ENCODE measurements at places on chromosomes 16 and 17.

DNA sequence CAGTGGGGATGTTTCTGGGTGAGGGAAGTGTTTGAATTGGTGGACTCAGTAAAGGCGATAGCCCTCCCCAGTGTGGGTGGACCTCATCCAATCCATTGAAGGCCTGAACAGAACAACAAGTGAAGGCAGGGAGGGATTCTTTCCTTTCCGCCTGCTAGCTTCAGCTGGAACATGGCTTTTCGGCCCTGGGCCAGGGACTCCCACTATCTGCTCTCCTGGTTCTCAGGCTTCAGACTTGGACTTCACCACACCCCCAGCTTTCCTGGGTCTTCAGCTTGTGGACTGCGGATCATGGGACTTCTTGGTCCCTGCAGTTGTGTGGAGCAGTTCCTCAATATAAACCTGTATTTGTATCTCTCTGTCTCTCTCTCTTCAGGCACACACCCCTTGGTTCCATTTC is 77.9 kb downstream of the SNX29 start:
- DNase-seq, result no peak

DNA sequence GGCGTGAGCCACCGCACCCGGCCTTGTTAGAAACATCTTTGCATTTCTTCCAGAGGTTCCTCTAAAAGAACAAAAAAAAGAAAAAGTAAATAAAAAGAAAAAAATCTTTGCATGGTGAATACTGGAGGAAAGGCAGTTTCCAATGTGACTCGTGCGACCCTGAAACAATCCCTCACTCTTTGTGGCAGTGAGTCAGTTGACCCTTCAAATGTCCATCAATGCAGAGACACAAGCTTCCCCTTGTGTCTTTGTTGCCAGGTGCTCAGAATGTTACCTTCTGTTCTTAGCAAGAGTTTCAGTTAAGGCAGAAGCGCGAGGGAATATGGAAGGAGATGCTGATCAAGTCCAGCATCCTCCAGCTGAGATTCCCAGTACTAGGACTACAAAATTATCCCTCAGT is 16.4 kb downstream of the CACNG4 start:
- no peak for DNase-seq

DNA sequence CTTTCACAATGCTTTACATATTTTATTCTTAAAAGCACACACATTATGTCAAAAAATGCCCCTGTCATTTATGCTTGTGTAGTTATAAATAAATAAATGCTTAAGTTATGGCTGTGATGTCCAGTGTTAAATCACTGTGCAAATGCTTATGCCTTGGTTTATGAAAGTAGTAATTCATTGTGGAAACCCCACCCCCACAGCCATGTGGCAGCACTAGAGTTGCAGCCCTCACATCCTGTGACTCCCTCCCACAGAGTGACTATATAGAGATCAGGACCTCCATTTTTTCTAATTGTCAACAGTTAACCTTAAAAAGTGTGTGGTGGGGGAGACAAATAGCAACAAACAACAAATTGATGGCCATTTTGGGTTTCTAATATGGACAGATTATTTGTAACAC is 2.4 kb downstream of the SKAP1 start:
- DNase-seq, result no peak

GRCh38 chr16:76195056-76195455 is 82.1 kb upstream of the CNTNAP4 start:
- DNase-seq, result no peak
